ENCODE measurements at places on chromosomes 12 and 14. TPM values are rescaled to one million over a fixed set of nuclear protein-coding genes. Genes with fewer than 3 reads are reported as not detected.
A peak's percentile ranks its signal among the peaks of the same experiment; 100 is the strongest.

- no peak for DNase-seq
Measured at GRCh38 chr14:37116933-37117849, 55.2 kb downstream of the SLC25A21 start.

- DNase-seq: no peak
Measured at GRCh38 chr12:95836185-95836609, 22.6 kb upstream of the SNRPF start.

GRCh38 chr12:57902478-57902969 is 38.8 kb upstream of the ATP23 start:
- DNase-seq: no peak

- DNase-seq: no peak
Measured at GRCh38 chr12:94026596-94026995, 121.8 kb upstream of the PLXNC1 start.

CLEC7A gene
- total RNA-seq: 0.98 TPM

DNA sequence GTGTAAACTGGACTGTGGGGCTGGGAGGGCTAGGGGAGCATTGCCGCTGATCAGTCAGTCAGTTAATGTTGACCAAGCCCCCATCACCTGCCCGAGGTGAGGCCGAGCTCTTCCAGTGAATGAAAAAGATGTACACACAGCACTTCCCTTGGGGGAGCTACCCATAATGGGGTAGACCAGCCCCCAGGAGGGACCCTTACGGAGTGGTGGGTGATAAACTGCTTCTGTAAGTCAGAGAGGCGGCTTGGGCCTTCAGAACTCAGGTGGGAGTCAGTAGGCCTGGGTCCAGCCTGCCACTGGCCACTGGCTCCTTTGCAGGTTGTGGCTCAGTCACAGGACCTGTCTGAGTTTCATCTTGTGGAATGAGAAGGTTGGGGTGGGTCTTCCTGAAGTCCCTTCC is 43.5 kb downstream of the TSPAN9 start:
- no peak for DNase-seq

DNA sequence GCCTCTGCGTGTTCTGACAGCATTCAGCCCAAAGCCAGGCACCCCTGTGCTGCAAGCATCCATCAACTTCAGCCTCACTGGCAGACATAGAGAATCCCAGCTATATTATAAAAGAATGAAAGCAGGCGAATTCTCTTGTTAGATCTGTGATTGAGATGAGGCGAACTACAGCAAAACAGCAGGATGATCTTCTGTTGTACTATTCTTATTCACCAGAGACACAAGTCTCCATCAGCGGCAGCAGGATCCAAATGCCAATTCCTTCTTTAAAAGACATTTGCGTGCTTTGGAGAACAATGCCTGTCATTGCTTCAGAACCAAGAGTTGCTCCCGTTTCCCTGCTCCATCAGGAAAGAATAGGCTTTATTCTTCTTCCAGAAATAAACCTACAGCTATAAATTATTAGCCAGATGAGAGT is 188.9 kb downstream of the SLC41A2 start:
- DNase-seq: no peak

GRCh38 chr12:117580718-117581062 is 219.3 kb upstream of the NOS1 start:
- DNase-seq: peak; percentile 8

USP30 gene
- total RNA-seq: 6.5 TPM

PYGL gene
- 6.2 TPM for total RNA-seq

DNA sequence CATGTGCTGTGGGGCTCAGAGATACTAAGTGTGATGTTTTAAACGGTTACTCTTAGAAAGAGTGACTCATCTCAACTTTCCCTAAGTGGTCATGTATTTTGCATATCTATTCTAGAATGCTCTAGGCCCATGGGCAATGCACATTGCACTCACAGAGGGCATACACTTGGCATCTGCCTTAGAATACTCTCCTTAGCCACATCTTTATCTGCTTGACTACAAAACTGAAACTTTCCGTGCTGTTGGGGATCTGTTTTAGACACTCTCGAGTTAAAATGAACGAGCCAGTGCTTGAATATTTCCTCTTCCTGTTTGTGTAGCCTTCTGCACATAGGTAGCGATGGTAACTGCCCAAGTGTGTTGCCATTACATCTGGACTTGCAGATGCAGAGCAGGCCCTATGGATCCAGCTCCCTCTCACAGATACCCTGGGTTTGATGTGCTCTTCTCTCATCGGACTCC is 180.5 kb downstream of the CAND1 start:
- DNase-seq: no peak

DNA sequence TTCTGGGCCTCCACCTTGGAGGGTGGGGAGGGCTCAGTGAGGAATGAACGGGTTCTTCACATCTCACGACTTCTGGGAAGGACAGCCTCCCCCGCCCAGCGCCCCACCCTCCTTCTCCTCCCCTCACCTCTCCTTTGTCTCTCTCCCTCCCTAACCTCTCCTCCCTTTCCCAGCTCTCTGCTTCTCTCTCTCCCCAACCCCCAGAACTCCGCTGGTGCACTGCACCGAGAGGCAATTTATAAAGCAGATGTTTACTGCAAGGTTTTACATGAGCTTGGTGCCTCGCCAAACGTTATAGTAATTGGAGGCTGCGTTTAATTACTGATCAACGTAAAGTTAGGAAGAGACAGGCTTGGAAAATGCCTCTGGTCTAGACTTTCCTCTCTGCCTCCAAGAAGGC is 42.9 kb upstream of the FAM222A start:
- DNase-seq: no peak

POU6F1 gene
- total RNA-seq: 4.8 TPM

IRAK4 gene
- total RNA-seq: 17.8 TPM

DNA sequence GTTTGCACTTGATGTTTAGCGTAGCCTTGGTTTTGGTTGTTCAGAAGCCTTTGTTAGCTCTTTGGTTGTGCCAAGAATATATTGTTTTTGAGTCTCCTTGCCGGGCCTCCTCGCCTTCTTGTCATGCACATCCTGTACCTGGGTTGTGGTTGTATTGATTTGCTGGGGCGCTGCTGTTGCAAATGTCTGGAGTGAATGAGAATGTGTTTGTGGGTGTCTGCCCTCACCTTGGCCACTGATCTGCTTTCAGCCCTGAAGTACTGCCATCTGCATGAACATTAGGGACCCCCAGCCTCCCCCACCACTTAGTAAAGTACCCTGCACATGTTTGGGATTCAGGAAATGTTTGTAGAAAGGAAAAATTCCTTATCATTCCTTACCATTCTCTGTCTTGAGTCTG is 16.5 kb downstream of the PRKCH start:
- no peak for DNase-seq

P2RX2 gene
- total RNA-seq: 0.09 TPM

Data from pancreas (tissue), 10 donors.